ENCODE measurements at places on chromosomes 7 and 10.

DNA sequence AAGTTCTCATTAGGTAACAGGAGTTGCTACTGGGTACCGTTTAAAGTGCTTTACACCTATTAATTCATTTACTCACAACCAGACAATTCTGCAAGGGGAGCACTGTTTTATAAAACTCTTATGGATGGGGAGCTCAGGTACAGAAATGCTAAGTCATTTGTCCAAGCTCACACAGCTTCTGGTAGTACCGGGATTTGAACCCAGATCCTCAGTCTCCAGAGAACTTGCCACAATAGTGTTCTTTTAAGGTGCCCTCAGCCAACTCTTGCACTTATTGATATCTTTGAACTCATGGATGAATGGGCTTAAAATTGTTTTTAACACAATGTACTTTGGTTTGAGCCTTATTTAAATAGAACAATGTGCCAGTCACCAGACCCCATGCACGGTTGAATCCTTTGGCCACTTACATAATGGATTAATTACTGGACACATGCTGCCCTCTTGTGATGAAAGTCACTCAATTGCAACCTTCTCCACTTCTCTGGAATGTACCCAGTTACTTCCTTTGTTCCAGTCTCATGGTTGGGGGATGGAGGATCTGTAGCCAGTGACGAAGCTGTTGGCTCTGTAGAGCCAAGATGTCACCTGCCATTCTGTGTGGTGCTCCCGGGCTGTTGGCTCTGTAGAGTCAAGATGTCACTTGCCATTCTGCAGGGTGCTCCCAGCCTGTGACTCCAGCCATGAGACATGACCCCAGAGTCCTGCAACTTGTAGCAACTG is 65.6 kb downstream of the NOD1 start:
- DNase-seq: no peak

GRCh38 chr10:78375854-78376785 is 342.5 kb downstream of the RPS24 start:
- no peak for DNase-seq

GRCh38 chr7:106793015-106793975 is 71.8 kb upstream of the PIK3CG start:
- DNase-seq: no peak

GRCh38 chr10:112332509-112333228 is 41.2 kb upstream of the ACSL5 start:
- DNase-seq: no peak

DNA sequence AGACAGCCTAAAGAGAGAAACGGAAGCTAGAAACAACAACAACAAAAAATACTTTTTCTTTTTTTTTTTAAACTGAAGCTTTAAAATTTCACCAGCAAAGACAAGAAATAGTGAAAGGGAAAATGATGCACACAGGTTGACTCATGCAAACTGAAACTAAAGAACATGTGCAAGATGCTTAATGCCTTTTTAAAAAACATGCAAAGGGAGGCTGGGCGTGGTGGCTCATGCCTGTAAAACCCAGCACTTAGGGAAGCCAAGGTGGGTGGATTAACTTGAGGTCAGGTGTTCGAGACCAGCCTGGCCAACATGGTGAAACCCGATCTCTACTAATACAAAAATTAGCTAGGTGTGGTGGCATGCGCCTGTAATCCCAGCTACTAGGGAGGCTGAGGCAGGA is 15.1 kb upstream of the CUBN start:
- no peak for DNase-seq

All from activated gamma-delta T cell (primary cell).